ENCODE measurements at places on chromosomes 3 and 15. TPM values are rescaled to one million over a fixed set of nuclear protein-coding genes. Genes with fewer than 3 reads are reported as not detected.
A peak's percentile ranks its signal among the peaks of the same experiment; 100 is the strongest.

GRCh38 chr15:81569286-81570080 lies 195.5 kb upstream of the TMC3 start:
- H3K4me1 ChIP-seq = no peaks in the 10 kb centered on the region
- H3K27ac ChIP-seq = no peak overlapping the region
- no peaks in the 10 kb centered on the region for H3K27me3 ChIP-seq
- H3K36me3 ChIP-seq = no peaks in the 10 kb centered on the region
- DNase-seq = no peak

PLCB2 gene
- total RNA-seq = 12.5 TPM

GRCh38 chr3:156605686-156606605 lies 51.0 kb upstream of the SSR3 start:
- H3K4me3 ChIP-seq = peak overlapping the region; percentile 15
- H3K27me3 ChIP-seq = no peaks in the 10 kb centered on the region
- H3K4me1 ChIP-seq = no peaks in the 10 kb centered on the region
- peak; percentile 71 for DNase-seq
- no peaks in the 10 kb centered on the region for H3K36me3 ChIP-seq

GRCh38 chr15:66982816-66983215 lies 82.6 kb upstream of the SMAD3 start:
- no peak for DNase-seq
- no peak overlapping the region for H3K4me3 ChIP-seq
- peaks cover 9% of the 10 kb centered on the region for H3K4me1 ChIP-seq
- no peaks in the 10 kb centered on the region for H3K27me3 ChIP-seq
- no peak overlapping the region for H3K27ac ChIP-seq

GRCh38 chr3:33993631-33994030 lies 195.2 kb downstream of the PDCD6IP start:
- no peak for DNase-seq
- no peak overlapping the region for H3K27ac ChIP-seq
- H3K4me3 ChIP-seq = no peak overlapping the region
- H3K36me3 ChIP-seq = no peaks in the 10 kb centered on the region
- H3K27me3 ChIP-seq = no peaks in the 10 kb centered on the region

DNA sequence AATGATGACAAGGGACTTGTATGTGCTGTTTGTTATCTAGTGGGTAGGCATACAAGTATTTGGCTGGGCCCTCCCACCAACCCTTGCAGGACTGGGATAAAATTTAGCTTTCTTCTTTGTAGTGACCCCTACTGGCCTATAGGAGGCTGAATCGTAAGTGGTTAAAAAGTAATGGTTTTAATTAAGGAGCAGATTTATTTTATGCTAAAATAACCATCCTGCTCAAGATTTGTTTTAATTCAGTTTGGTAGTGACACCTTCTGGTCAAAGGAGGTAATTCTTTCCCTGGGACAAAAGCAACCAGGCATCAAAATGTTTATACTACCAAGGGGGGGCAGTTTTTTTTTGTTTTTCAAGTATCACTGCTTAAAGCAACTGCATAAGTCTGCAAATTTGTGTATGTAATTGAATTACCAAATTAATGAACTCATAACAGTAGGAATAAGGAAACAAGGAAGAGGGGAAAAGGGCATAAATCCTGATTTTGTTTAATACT lies 70.7 kb downstream of the TOP2B start:
- peaks cover 34% of the 10 kb centered on the region for H3K36me3 ChIP-seq
- no peak overlapping the region for H3K4me3 ChIP-seq
- no peak for DNase-seq
- H3K27ac ChIP-seq = peak overlapping the region; percentile 8

BNIP2 gene
- 144 TPM for total RNA-seq

DNA sequence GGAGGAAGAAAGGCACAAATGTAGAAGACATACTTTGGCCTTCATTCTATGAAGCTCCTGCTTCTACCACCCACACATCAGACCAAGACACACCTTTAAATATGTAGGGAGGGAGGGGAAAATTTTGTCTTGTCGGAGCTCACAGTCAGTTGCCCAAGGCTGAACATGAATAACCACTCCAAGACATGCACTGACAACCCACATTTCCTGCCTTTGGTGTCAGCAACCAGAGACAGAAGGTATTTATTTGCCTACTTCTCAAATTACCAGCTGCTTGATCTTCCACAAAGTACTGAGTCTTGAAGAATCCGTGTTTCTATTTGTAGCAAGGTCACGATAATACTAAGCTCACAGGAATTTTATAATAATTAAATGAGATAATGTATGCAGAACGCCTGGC lies 169.7 kb downstream of the KCNMB2 start:
- H3K36me3 ChIP-seq = no peaks in the 10 kb centered on the region
- H3K27ac ChIP-seq = no peak overlapping the region
- no peaks in the 10 kb centered on the region for H3K27me3 ChIP-seq
- H3K4me3 ChIP-seq = no peak overlapping the region
- no peaks in the 10 kb centered on the region for H3K4me1 ChIP-seq
- no peak for DNase-seq

DNA sequence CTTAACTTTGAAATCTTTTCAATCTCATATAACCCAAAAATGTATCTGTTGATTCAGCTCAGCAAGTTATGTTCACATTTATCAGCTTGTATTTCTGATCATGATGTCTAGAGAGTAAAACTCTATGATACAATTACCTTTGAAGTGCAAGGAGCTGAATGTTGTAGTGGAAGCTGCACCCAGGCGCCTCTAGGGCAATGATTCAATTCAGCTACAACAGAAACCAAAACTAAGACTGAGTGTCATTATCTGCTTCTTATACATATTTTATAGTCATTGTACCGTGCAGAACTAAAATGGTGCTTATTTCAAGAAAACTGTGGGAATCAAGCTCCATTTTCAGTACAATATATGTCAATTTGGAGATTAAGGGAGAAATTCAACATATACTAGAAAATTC lies 1237.5 kb downstream of the ZPLD1 start:
- H3K27ac ChIP-seq = no peak overlapping the region
- no peak for DNase-seq
- H3K36me3 ChIP-seq = no peaks in the 10 kb centered on the region
- H3K27me3 ChIP-seq = no peaks in the 10 kb centered on the region
- no peak overlapping the region for H3K4me3 ChIP-seq

TEX55 gene
- not detected for total RNA-seq

- DNase-seq = no peak
- peaks cover 25% of the 10 kb centered on the region for H3K4me1 ChIP-seq
- no peaks in the 10 kb centered on the region for H3K27me3 ChIP-seq
- no peak overlapping the region for H3K27ac ChIP-seq
- H3K36me3 ChIP-seq = no peaks in the 10 kb centered on the region
- H3K4me3 ChIP-seq = no peak overlapping the region
Observed at GRCh38 chr15:51721199-51721960, 16.1 kb downstream of the LYSMD2 start.

MITF gene
- total RNA-seq = 73.2 TPM

DNA sequence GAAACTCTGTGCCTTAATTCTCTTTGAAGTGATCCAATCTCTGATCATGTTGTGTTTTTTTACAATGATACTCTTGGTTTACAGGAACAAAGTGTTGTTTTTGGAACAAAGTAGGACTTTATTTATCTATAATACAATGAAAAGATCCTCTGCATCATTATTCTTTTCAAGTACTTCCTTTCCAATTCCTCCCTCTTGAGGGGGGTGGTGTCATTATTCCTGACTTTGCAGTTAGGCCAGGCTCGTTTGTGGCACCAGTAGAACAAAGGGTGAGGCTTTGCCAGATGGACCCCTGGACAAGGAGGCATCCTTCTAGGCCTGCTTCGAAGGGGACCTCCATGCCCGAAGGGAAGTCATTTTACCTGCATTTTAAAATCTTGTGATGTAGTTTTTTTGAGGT lies 41.7 kb upstream of the ZBTB38 start:
- H3K27ac ChIP-seq = no peak overlapping the region
- no peaks in the 10 kb centered on the region for H3K4me1 ChIP-seq
- no peak for DNase-seq
- no peaks in the 10 kb centered on the region for H3K27me3 ChIP-seq

DNA sequence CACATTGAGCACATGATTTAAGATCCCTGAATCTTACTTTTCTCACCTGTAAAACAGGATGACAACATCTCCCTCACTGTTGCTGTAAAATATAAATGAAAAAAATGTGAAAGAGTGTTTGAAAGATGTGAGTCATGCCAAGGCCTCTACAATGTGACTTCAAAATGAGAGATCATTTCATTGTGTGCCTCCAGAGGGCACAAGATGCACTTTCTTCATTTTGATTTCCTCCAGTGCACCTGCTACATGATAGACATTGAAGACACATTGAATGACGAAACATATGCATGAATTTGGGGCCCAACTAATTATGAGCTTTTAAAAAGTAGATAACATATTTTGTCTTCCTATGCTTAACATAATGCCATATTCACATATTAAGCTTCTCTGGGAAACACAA lies 170.3 kb downstream of the MOBP start:
- no peaks in the 10 kb centered on the region for H3K27me3 ChIP-seq
- no peaks in the 10 kb centered on the region for H3K36me3 ChIP-seq
- DNase-seq = no peak
- peaks cover 10% of the 10 kb centered on the region for H3K4me1 ChIP-seq
- no peak overlapping the region for H3K4me3 ChIP-seq

- no peak overlapping the region for H3K4me3 ChIP-seq
- H3K36me3 ChIP-seq = no peaks in the 10 kb centered on the region
- no peak for DNase-seq
- H3K4me1 ChIP-seq = no peaks in the 10 kb centered on the region
Observed at GRCh38 chr3:27791956-27792355, 69.8 kb upstream of the EOMES start.

AMOTL2 gene
- 43.5 TPM for total RNA-seq

EIF2B5 gene
- total RNA-seq = 33.2 TPM

DNA sequence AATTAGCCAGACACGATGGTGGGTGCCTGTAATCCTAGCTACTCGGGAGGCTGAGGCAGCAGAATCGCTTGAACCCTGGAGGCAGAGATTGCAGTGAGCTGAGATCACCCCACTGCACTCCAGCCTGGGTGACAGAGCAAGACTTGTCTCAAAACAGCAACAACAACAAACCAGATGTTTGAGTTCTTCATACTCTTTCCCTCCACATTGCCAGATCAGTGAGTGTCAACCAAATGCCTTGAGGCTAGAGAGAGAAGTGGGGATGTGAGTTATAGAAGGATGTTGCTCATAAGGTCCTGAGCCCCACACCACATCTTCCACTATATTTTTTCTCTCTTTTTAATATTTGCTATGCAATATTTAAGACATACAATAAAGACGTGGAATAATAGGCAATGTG lies 19.8 kb downstream of the MAPKBP1 start:
- peaks cover 39% of the 10 kb centered on the region for H3K4me1 ChIP-seq
- H3K27ac ChIP-seq = no peak overlapping the region
- no peak for DNase-seq
- no peaks in the 10 kb centered on the region for H3K27me3 ChIP-seq
- no peak overlapping the region for H3K4me3 ChIP-seq
- no peaks in the 10 kb centered on the region for H3K36me3 ChIP-seq

- no peak overlapping the region for H3K4me3 ChIP-seq
- H3K27me3 ChIP-seq = no peaks in the 10 kb centered on the region
- H3K36me3 ChIP-seq = no peaks in the 10 kb centered on the region
- no peak overlapping the region for H3K27ac ChIP-seq
Observed at GRCh38 chr15:64187396-64188191, 24.8 kb upstream of the PPIB start.

- no peak for DNase-seq
- peaks cover 72% of the 10 kb centered on the region for H3K4me1 ChIP-seq
- H3K27ac ChIP-seq = no peak overlapping the region
- H3K36me3 ChIP-seq = no peaks in the 10 kb centered on the region
Observed at GRCh38 chr3:54357301-54357700, 234.9 kb downstream of the CACNA2D3 start.

IGSF11 gene
- total RNA-seq = 8.1 TPM

DNA sequence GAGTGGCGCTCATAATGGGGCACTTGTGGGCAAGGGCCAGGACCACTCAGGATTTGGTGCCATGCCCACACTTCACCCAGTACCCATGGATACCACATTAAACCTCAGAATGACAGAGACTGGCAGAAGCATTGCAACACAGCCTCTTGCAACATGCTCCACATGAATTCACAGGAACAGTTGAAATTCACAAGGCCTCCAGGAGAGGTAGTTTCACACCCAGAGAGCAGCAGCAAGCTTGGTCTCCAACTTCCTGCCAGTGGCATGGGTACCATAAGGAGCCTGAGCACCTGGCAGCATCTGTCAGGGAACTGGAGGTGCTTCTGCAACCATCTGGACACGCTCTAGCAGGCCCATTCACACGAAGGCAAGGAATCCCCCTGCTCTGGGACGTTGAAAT lies 101.0 kb downstream of the OSBPL10 start:
- DNase-seq = no peak
- H3K27ac ChIP-seq = no peak overlapping the region
- H3K4me3 ChIP-seq = no peak overlapping the region

- peaks cover 10% of the 10 kb centered on the region for H3K4me1 ChIP-seq
- no peak for DNase-seq
- H3K4me3 ChIP-seq = no peak overlapping the region
- no peaks in the 10 kb centered on the region for H3K27me3 ChIP-seq
- H3K27ac ChIP-seq = no peak overlapping the region
Observed at GRCh38 chr3:160192310-160193029, 32.8 kb upstream of the C3orf80 start.

GRCh38 chr3:72938471-72939265 lies 50.8 kb downstream of the GXYLT2 start:
- peak; percentile 86 for DNase-seq
- H3K27me3 ChIP-seq = no peaks in the 10 kb centered on the region
- H3K27ac ChIP-seq = peak overlapping the region; percentile 37
- no peaks in the 10 kb centered on the region for H3K36me3 ChIP-seq
- no peak overlapping the region for H3K4me3 ChIP-seq
- H3K4me1 ChIP-seq = no peaks in the 10 kb centered on the region

DNA sequence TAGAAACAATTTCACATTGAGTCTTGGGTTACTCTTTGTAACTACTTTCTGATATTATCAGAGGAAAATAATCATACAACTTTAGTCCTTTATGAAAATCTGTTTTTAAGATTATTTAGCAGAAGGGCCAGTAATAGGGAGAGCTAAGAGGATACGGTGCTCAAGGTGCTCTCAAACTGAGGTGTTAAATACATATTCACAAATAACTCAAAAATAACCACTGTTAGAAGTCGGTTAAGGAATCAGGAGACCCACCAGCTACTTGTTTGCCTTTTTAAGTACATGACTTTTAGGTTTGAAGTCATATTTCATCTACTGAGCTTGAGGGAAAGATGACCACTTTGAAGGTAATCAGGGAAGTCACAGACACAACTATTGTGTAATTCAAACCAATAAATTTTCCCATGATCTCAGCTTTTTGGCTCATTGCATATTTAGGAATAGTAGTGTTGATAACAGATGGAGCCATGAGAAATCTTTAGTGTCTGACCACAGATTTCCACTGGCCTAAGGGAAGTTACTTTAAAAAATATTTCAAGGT lies 1.4 kb upstream of the RSRC1 start:
- H3K27me3 ChIP-seq = peaks cover 56% of the 10 kb centered on the region
- DNase-seq = no peak
- peaks cover 39% of the 10 kb centered on the region for H3K4me1 ChIP-seq
- no peak overlapping the region for H3K4me3 ChIP-seq
- no peaks in the 10 kb centered on the region for H3K36me3 ChIP-seq
- H3K27ac ChIP-seq = no peak overlapping the region

GHRL gene
- total RNA-seq = not detected

GRCh38 chr3:108219336-108219735 lies 2.9 kb downstream of the IFT57 start:
- no peak overlapping the region for H3K4me3 ChIP-seq
- no peaks in the 10 kb centered on the region for H3K27me3 ChIP-seq
- DNase-seq = no peak
- no peak overlapping the region for H3K27ac ChIP-seq
- peaks cover 7% of the 10 kb centered on the region for H3K4me1 ChIP-seq

GPR176 gene
- total RNA-seq = 3.1 TPM

Data from sigmoid colon (tissue), 7 donors.